ENCODE measurements at places on chromosomes 16 and 17.

DNA sequence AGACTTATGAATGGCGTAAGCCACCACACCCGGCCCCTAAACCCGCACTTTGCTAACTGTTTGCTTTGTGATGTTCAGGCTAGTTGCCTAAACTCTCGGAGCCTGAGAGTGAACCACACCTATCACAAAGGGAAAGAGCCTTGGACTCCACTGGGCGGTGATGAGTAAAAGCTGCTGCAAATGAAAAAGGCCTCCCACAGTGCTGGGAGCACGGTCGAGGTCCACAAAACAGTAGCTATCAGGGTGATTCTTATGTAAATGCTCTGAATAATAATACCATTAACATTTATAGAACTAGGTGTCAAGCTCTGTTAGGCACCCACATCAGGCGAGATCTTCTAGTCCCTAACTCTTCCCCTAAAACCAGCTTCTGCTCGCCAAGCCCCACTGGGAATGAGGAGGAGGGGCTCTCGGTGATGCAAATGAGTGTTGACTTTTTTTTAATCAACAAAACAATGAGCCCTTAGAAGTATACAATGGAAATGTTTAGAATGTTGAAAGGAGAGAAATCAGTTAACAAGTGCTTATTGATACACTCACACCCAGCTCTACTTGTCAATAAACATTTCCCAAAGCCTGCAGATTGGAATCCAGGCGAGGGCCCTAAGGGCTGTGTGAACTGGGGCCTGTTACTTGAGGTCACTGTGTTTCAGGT is 19.8 kb downstream of the FBRS start:
- DNase-seq = no peak

DNA sequence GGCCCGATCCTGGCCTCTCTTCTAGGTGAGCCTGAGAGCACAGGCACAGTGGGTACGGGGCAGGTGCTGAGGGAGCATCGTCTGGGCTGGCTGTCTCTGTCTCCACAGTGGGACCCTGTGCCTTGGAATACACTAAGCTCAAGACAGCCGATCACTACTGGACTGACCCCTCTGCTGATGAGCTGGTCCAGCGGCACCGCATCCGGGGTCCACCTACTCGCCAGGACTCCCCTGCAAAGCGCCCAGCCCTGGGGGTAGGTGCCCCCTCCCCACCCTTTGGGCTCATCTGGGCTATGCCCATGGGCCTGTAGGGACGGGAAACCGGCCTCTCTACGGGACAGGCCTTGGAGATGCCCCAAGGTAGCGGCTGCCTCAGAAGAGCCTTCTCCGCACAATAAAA is 25.6 kb downstream of the SGSM2 start:
- DNase-seq = no peak

GRCh38 chr16:85170066-85170491 is 57.8 kb upstream of the CIBAR2 start:
- no peak for DNase-seq

GRCh38 chr17:64216338-64217248 is 46.5 kb downstream of the TEX2 start:
- no peak for DNase-seq

DNA sequence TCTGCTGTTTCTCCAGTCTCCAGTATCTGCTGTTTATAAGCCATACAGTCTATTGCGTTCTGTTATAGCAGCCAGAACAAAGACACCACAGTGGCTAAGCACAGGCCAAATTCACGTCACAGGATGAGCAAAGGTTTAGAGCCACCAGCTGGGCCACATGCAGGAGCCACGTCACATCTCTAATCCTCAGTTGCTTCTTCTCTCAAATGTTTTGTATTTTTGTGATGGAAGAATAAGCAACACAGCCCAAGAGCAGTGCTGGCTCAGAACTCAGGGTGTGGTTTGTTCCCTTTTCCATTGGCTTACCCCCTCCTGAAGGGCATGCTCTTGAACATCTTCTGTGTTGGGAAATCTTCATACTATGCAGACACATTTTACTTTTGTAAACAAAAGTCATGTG is 309.4 kb upstream of the CDH5 start:
- DNase-seq = no peak
